ENCODE measurements at places on chromosomes 1 and 21.

- no peak overlapping the region for H3K4me3 ChIP-seq
- H3K27ac ChIP-seq = peak overlapping the region; percentile 94
- no peaks in the 10 kb centered on the region for H3K36me3 ChIP-seq
- peaks cover 98% of the 10 kb centered on the region for H3K4me1 ChIP-seq
- H3K27me3 ChIP-seq = peaks cover 35% of the 10 kb centered on the region
Observed at GRCh38 chr1:156707417-156708217, 2.2 kb upstream of the CRABP2 start.

DNA sequence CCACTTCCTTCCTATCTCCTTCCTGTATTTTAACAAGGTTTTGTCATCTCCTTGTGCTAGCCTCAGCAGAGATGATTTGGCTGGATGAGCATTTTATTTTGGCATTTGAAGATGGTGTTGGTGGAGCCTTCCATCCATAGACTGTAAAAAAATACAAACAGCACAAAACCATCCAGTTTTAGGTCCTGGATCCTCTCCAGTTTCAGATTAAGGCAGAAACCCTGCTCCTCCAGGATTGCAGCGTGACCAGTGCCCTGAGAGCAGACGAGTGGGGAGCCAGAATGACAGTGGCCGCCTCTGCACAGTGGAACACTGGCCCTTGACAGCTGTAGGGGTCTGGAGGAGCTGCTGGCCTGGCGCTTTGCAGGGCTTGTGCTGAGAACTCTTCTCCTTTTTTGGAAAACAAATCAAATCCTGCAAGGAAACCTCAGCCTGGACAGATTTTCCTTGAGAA lies 72.2 kb upstream of the GADD45A start:
- peaks cover 8% of the 10 kb centered on the region for H3K4me1 ChIP-seq
- H3K36me3 ChIP-seq = no peaks in the 10 kb centered on the region
- no peak overlapping the region for H3K4me3 ChIP-seq
- H3K27me3 ChIP-seq = no peaks in the 10 kb centered on the region
- DNase-seq = peak; percentile 64

- no peak overlapping the region for H3K4me3 ChIP-seq
- H3K4me1 ChIP-seq = peaks cover 27% of the 10 kb centered on the region
- H3K27ac ChIP-seq = no peak overlapping the region
- no peak for DNase-seq
- H3K27me3 ChIP-seq = no peaks in the 10 kb centered on the region
Observed at GRCh38 chr1:2341706-2342383, 49.5 kb downstream of the MORN1 start.

DNA sequence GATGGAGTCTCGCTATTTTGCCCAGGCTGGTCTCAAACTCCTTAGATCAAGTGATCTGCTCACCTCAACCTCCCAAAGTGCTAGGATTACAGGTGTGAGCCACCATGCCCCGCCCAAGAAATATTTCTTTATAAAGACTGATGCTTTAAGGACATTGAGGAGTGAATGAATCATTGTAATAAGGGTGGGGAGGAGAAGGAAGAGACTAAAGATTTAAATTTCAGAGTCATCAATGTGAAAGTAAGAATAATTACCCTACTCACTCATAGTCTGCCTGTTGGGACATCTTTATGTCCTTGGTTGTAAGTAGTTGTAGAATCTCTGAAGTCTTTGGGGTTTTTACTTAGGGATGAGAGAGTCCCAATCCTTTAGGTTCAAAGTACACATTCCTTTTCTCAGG lies 7.3 kb downstream of the KDM1A start:
- H3K27ac ChIP-seq = no peak overlapping the region
- no peaks in the 10 kb centered on the region for H3K27me3 ChIP-seq
- no peak overlapping the region for H3K4me3 ChIP-seq

DNA sequence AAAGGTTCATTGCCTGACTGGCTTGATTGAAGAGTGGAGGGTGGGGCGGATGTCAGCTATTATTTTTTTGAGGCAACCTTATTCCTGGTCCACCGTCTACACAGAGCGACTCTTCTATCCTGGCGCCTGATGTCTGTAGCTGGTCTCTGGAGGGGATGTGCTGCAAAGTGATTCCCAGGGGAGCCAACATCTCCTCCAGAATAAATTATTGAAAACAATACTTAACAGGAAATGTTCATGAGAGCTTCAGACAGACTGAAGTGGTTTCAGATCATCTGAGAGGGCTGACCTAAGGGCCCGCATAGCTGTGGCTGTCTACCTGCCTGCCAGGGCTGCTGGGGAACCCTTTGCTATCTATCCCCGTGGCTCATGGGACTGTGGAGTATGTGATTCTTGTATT lies 66.7 kb downstream of the TEX35 start:
- H3K27me3 ChIP-seq = no peaks in the 10 kb centered on the region

- DNase-seq = no peak
- H3K27ac ChIP-seq = no peak overlapping the region
- no peaks in the 10 kb centered on the region for H3K27me3 ChIP-seq
Observed at GRCh38 chr1:114641377-114641776, 28.5 kb downstream of the DENND2C start.

DNA sequence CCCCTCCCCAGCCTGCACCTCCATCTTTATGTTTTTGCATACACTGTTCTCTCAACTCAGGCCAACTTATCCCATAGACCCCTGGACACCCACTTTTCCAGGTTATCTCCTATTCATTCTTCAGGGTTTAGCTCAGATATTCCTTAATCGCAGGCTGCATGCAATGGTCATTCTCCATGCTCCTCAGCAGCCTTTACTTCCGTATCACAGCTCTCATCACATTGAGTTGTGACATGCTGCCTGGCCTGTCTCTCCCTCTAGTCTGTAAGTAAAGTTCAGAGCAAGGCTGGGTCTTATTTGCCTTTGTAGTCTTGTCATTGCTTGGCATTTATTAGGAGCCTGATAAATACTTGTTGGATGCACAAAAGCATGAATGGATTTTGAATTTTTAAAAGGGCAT lies 6.9 kb downstream of the DNAJC6 start:
- H3K27ac ChIP-seq = no peak overlapping the region
- H3K4me3 ChIP-seq = no peak overlapping the region
- DNase-seq = no peak
- no peaks in the 10 kb centered on the region for H3K27me3 ChIP-seq

GRCh38 chr1:222464841-222465210 lies 83.1 kb downstream of the HHIPL2 start:
- DNase-seq = peak; percentile 78
- H3K4me1 ChIP-seq = peaks cover 6% of the 10 kb centered on the region
- peak overlapping the region; percentile 45 for H3K27ac ChIP-seq
- H3K36me3 ChIP-seq = no peaks in the 10 kb centered on the region

- H3K4me1 ChIP-seq = peaks cover 18% of the 10 kb centered on the region
- peaks cover 12% of the 10 kb centered on the region for H3K27me3 ChIP-seq
- no peak overlapping the region for H3K27ac ChIP-seq
Observed at GRCh38 chr1:16886860-16887605, 8.7 kb upstream of the RNU1-2 start.

DNA sequence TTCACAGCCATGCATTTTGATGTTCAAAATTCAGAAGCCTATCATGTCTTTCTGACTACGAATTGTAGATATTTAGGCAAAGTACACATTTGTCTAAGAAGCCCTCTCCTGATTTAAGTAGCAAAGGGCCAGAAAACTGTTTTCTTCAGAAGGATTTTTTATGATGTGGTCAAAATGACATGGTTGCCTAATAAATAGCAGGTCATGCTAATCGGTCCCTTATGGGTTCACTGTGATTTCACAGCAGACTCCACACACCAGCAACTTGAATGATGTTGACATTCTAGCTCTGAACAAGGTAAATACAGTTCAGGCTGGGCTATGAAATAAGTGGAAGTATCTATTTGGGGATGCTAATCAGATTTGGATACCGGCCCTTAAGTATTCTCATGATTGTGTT lies 178.7 kb upstream of the DPYD start:
- DNase-seq = no peak
- H3K4me3 ChIP-seq = no peak overlapping the region
- H3K4me1 ChIP-seq = peaks cover 3% of the 10 kb centered on the region
- H3K27ac ChIP-seq = no peak overlapping the region

DNA sequence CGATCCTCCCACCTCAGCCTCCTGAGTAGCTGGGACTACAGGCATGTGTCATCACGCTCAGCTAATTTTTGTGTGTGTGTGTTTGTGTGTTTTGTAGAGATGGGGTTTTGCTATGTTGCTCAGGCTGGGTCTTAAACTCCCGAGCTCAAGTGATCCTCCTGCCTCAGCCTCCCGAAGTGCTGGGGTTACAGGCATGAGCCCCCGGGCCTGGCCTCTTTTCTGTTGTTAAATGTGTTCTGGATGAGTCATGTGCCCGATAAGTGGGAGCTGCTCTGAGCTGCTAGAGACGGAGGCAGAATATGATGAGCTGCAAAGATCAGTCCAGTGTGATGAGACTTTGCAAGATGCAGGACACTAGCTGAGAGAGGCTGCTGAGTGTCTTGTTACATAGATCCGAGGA lies 75.5 kb downstream of the VPS13D start:
- H3K27me3 ChIP-seq = no peaks in the 10 kb centered on the region
- DNase-seq = no peak
- no peak overlapping the region for H3K27ac ChIP-seq
- H3K36me3 ChIP-seq = peaks cover 50% of the 10 kb centered on the region
- H3K4me1 ChIP-seq = no peaks in the 10 kb centered on the region

- H3K4me3 ChIP-seq = no peak overlapping the region
- no peaks in the 10 kb centered on the region for H3K4me1 ChIP-seq
- H3K27ac ChIP-seq = no peak overlapping the region
- H3K27me3 ChIP-seq = peaks cover 2% of the 10 kb centered on the region
- no peak for DNase-seq
- H3K36me3 ChIP-seq = no peaks in the 10 kb centered on the region
Observed at GRCh38 chr1:36514501-36514900, 31.8 kb upstream of the CSF3R start.

- H3K4me1 ChIP-seq = no peaks in the 10 kb centered on the region
- no peak overlapping the region for H3K27ac ChIP-seq
- no peaks in the 10 kb centered on the region for H3K36me3 ChIP-seq
- no peak overlapping the region for H3K4me3 ChIP-seq
- DNase-seq = no peak
- no peaks in the 10 kb centered on the region for H3K27me3 ChIP-seq
Observed at GRCh38 chr1:98177751-98178150, 256.9 kb upstream of the DPYD start.

GRCh38 chr1:52641307-52641706 lies 8.3 kb downstream of the SHISAL2A start:
- H3K4me3 ChIP-seq = no peak overlapping the region
- no peak overlapping the region for H3K27ac ChIP-seq
- H3K4me1 ChIP-seq = peaks cover 16% of the 10 kb centered on the region
- no peaks in the 10 kb centered on the region for H3K36me3 ChIP-seq
- H3K27me3 ChIP-seq = no peaks in the 10 kb centered on the region
- DNase-seq = no peak

DNA sequence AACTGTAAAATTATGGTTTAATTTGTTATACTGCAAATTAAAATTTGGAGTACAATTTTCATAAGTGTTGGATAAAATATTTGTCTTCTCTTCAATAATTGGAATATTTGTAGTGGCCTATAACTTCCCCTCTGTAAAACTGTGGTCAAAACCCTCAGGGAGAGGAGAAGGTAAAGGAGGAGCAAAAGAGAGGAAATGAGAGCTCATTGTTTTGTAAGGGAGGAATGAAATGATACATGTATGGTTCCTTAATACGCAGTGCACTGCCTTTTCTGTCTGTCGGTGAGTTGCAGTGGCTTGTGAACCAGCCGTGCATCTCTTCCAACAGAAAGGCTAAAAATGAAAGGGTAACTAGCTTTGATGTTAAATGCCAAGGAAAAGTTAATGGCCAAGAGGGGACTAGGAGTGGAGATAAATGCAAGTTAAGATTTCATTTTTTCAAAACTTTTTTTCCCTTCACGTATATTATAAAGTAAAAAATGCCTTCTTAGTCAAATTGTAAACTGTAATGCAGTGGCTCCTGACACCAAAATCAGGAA lies 26.4 kb downstream of the LRRC8D start:
- H3K4me3 ChIP-seq = no peak overlapping the region
- DNase-seq = no peak
- peaks cover 10% of the 10 kb centered on the region for H3K4me1 ChIP-seq
- no peaks in the 10 kb centered on the region for H3K36me3 ChIP-seq

DNA sequence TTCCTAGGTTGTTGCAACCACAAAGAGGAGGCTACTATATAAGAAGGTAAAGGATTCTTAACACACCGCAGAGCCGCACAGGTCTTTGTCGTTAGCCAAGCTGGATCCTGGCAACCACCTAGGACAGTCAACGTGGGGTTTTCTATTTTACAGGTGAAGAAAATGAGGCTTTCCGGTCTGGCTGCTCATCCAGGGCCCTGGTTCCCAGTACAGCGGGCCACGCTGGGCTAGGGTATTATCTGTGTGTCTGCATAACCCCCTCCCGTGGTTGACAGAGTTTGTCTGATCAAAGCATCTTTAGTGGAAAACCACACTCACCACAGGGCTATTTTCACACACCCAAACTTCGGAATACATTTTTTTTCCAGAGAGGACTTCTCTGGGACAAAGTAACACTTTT lies 39.0 kb upstream of the PDE9A start:
- DNase-seq = no peak
- H3K27ac ChIP-seq = no peak overlapping the region
- H3K4me3 ChIP-seq = no peak overlapping the region

- H3K36me3 ChIP-seq = no peaks in the 10 kb centered on the region
- H3K4me3 ChIP-seq = no peak overlapping the region
- DNase-seq = peak; percentile 22
- H3K4me1 ChIP-seq = peaks cover 8% of the 10 kb centered on the region
- no peaks in the 10 kb centered on the region for H3K27me3 ChIP-seq
Observed at GRCh38 chr1:181551249-181551648, 67.9 kb downstream of the CACNA1E start.

DNA sequence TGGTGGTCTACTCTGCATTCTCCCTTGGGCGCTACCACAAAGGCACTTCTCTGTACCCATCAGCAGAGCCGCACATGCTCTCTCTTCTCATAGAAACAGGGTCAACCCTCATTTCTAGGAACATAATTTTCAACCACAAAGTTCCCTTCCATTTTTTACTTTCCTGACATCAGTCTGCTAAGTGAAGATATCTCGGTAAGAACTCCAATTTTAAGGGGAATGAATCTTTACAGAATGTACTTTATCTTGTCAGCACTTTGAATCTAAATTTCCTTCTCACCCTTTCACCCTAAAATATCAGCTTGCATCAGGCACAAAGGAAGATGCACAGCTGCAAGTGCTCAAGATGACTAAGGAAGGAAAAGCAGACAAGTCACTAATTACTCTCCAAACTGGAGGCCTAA lies 545.9 kb downstream of the SMYD3 start:
- no peak overlapping the region for H3K27ac ChIP-seq
- H3K27me3 ChIP-seq = no peaks in the 10 kb centered on the region
- H3K4me3 ChIP-seq = no peak overlapping the region
- no peak for DNase-seq

DNA sequence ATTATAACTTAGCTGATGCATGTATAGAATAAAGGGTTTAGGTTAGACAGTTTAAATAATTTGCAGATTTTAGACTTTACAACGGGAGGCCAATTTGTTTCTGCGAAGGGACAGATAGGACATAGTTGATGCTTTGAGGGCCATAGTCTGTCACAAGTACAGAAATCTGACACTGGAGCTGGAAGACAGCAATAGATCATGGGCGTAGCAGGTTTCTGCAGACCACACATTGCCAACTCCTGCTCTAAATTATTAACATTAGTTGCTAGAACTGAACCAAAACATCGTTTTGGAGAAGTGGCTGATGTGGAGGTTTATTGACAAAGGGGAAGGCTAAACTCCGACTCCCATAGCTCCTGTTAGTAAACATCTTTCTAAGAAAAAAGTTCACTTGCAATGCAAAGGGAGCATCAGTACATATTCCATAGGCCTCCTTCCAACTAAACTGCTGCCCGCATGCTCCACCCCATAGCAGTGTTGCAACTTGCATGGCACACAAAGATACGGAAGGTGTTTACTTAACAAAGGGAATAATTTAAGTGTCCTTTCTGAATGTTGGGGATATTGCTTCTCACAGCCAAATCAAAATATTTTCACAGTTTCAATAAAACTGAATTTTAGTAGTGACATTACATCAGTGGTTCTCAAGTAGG lies 862.0 kb upstream of the CXADR start:
- H3K27me3 ChIP-seq = no peaks in the 10 kb centered on the region
- no peak overlapping the region for H3K27ac ChIP-seq
- DNase-seq = no peak
- no peak overlapping the region for H3K4me3 ChIP-seq

Data from muscle of leg (tissue), 16 donors.